ENCODE measurements at places on chromosomes 4 and X.

DNA sequence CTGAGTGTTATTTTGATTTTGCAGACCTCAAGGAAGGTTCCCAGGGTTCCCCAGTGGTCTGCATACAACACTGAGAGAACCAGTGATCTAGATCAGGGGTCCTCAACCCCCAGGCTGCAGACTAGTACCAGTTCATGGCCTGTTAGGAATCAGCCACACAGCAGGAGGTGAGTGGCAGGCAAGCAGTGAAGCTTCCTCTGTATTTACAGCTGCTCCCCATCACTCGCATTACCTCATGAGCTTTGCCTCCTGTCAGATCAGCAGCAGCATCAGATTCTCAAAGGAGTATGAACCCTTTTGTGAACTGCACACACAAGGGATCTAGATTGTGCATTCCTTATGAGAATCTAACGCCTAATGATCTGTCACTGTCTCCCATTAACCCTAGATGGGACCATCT lies 28.5 kb downstream of the EDNRA start:
- no peak for DNase-seq

- DNase-seq: no peak
Observed at GRCh38 chr4:140928880-140929279, 172.7 kb upstream of the TBC1D9 start.

- DNase-seq: no peak
Observed at GRCh38 chr4:140903522-140904475, 147.6 kb upstream of the TBC1D9 start.

DNA sequence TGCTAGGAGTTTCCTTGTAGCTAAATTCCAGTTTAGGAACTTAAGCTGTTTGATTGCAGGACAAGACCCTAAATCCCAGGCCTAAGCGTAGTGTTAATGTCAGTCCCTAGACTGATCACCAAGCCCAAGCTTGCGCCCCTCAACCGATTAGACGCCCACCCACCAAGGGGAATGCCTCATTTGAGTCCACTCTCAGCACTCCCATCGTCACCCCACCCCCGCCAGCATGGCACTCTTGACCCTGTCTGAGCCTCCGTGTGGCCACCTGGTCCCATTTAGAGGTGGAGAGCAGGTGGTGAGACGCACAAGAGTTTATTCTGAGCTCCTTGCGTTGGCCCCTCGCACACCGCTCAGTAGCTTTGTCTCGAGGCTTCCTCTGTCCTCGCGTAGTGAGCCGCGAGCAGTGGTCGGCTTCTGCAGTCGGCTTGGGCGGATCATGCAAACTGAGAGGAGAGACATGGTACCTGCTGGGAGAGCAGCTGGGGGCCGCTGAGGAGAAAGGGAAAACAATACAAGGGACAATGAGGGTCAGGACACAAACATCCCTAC lies 48.5 kb upstream of the ZNF157 start:
- DNase-seq: no peak

GRCh38 chr4:46674326-46674725 lies 234.7 kb downstream of the COX7B2 start:
- DNase-seq: no peak

DNA sequence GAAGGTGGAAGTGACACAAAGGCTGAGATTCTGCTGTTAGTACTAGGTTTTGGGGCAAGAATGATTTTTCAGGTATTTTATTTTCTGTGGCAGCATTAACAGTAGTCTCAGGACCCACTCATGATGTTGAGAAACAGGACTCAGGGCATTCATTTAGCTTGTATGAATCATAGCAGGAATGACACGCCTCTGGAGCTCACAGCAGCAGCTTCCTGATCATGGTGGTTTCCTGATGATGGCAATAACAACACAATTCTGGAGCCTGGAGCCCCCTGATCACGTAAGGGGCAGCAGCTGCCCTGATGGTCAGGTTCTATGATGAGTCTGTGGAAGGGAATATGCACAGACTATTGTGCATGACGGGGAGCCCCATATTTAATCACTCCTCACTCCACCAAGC lies 47.0 kb downstream of the TASL start:
- no peak for DNase-seq

- DNase-seq: no peak
Observed at GRCh38 chr4:24680746-24681448, 96.5 kb upstream of the DHX15 start.

DNA sequence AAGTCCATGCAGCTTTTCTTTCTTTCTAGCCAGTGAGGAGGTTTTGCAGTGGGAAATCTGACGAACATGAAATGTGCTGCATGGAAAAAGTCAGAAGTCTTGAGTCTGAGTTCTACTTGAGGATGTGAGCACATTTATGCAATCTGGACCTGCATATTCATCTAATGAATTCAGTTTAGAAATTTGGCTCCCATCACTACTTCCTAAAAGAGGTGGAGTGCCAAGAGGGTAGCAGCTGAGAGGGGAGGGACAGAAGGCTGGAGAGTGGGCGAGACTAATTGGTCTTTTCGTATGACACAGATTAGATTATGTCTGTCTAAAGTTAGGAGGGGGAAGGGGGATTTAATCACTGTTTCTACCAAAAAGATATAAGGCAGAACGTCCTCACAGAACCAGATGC lies 535.9 kb downstream of the IQCM start:
- DNase-seq: no peak

GRCh38 chr4:42655921-42656678 lies 805 bp downstream of the ATP8A1 start:
- DNase-seq: peak; percentile 56

DNA sequence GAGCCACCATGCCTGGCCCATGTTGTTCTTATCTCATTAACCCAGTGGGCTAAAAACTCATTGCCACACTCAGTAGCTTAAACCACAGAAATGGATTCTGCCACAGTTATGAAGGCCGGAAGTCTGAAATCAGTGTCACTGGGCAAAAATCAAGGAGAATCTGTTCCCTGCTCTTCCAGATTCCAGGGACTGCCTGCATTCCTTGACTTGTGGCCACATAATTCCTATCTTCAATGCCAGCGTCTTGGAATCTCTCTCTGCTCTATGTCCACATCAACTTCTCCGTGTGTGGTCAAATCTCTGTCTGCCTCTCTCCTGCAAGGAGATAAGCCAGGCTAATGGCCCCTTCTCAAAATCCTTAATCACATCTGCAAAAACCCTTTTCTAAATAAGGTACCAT lies 4.1 kb upstream of the WFS1 start:
- DNase-seq: no peak

DNA sequence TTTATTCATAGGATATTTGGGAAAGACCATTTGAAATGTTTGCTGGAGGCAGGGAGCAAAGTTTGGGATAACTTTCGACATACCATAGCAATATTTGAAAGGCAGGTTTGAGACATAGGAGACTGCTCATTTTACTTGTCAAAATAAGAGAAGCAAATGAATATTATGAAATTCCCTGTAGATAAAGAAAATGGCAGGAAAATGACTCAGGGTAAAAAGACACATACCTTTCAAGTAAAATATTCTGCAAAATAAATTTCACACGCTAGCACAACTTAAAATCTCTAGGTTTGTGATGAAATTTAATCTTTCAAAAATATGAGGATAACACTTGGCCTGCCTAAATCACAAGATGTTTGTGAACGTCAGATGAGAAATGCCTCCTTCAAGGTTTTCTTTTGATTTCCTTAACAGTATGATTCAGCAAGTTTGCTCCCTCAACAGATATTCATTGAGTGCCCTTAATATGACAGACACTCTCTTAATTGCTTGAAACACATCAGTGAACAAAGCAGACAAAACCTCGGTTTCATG lies 6.6 kb downstream of the TMEM156 start:
- DNase-seq: no peak

DNA sequence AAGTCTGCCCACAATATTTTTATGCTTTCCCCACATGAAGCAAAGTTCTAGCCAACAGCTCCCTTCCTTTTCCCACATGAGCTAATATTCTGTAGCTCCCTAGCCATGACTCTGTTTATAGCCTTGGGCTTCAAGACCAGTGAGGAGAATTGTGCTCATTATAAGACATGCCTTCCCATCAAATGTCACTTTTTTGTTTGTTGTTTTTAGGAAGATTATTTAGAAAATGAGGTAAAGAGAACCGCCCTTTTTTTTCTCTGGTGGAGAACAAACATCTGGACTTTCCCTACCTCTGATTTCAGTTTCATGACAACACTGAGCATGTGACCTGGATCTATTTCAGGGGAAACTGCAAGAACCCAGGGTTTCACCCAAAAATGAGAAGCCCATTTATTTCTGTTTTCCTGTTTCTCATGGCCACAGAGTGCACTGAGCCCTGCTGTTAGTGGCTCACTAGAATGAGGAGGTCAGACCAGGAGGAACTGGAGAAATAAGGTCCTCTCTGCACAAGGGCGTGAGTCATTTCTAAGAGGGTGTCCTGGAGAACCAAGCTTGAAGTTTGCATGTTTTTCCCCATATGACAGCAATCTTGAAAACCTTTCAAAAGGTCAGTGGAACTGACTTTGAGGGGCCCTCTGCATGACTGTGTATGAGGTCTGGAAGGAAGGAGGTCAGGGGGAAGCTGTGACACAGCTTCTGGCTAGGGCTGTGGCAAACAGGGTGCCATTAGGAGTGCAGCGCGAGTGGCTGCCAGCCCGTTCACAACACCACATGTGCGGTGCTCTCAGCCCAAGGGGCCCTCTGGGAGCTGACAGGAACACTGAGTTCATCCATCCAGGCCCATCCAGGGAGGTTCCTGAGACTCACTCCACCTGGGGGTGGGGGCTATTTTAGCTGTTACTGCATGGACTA lies 55.2 kb downstream of the CHST7 start:
- DNase-seq: no peak

GRCh38 chr4:47349326-47349725 lies 114.2 kb downstream of the COMMD8 start:
- no peak for DNase-seq

DNA sequence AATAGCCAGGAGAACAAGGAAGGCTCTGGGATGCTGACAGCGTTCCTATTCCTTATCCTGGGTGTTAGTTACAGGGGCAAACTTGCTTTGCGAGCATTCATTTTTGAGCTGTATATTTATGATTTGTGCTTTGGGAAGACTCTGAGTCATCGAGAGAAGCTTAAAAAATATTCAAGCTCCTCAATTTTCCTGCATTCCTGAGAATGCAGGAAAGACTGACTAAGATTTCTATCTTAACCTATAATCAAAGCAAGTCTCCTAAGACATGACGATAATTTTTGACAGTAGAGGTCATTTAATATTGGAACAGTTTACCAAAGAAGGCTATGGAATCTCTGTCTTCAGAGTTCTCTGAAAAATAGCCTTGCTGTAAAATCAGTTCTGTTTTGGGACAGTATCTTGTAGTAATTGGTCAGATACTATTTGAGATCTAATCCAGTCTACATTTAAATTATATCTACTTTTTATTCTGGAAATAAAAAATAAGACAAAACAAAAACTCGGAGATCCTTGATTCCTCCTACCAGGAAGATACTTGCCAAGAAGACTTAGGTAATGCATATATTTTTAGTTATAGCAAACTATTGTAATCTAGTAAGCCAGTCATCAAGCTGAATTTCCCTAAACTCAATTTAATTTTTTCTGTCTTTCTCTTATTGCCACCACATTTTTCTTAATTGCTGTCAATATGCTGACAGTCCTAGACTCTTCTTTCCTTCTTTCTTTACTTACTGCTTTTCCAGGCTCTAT lies 31.7 kb downstream of the BBS12 start:
- DNase-seq: no peak

- DNase-seq: no peak
Observed at GRCh38 chr4:94700298-94700697, 57.5 kb upstream of the BMPR1B start.

DNA sequence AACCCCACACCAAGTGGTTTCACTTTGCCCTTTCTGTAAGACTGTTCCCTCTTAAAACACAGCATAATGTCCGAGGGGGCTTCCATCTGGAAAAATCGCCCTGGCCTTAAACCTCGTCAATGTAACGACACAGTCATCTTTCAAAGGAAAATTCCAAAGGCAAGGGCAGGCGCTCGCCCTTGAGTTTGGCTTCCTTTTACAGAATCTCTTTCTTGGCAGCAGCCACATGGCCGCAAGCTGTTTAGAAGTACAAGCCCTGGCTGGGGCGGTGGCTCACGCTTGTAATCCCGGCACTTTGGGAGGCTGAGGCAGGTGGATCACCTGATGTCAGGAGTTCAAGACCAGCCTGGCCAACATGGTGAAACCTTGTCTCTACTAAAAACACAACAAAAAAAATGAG lies 27.1 kb upstream of the GRPEL1 start:
- DNase-seq: no peak

DNA sequence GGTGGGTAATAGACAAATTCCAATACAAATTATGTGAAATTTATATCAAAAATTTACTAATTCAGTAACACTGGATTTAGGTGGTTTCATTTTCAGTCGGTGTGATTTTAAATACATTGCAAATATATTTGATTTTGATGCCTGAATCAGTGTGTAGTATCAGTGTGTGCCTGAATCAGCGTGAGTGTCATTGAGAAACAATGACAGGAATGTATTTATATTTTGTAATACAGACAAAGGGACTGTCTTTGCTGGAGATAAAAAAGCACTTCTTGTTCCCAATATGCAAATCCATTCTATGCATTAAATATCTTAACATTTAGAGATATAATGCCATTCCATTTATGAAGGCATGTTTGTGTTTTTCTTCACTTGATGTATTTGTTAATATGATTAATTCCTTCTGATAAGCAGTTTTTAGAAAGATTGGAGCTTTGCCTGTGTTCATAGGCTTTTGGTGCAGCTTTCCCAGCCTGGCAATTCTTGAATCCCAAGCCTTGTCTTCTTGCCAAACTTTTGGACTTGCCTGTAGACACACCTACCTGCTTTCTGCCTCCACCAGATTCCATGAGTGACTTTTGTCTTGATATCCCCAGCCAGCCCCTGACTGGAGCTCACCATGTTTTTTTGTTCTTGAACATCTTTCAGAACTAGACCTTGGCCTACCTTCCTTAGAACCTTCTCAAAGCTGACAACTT lies 243.8 kb downstream of the ADGRL3 start:
- DNase-seq: no peak

DNA sequence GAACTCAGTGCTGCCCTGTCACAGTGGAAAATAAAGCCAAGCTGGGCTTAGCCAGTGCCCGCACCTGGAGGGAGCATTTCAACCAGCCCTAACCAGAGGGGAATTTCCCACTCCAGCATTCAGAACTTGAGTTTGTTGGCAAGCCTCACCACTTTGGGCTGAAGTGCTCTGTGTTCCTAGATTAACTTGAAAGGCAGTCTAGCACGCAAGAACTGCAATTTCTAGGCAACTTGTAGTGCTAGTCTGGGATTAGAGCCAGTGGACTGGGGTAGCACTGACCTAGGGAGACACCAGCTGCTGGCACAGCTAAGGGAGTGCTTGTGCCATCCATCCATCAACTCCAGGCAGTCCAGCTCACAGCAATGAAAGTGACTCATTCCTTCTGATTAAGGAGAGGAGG lies 1060.6 kb upstream of the GRID2 start:
- no peak for DNase-seq

DNA sequence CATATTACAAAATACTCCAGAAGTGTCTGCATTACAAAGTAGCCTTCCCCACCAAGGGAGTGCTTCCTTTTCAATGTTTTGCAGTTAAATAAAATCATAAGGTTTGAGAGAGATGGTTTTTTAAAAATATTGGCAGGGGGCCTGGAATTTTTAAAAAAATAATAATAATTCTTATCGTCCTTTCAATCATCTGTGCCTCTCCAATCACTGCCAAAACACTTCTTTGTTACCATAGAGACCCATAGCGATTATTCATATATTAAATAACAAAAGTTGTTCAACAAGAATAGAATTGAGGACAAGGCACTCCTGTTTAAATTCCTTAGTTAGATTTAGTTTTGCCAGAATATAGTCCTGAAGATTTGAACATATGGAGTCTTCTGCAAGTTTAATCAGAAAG lies 203.1 kb downstream of the FAT4 start:
- no peak for DNase-seq

All from stomach (tissue), 19 donors.